Activated naive CD4-positive, alpha-beta T cell (primary cell): ENCODE measurements at places on chromosomes 1 and 21.

GRCh38 chr1:53783056-53783455 is 44.1 kb upstream of the GLIS1 start:
- DNase-seq = no peak

- no peak for DNase-seq
Observed at GRCh38 chr1:223216531-223217205, 73.6 kb upstream of the TLR5 start.

DNA sequence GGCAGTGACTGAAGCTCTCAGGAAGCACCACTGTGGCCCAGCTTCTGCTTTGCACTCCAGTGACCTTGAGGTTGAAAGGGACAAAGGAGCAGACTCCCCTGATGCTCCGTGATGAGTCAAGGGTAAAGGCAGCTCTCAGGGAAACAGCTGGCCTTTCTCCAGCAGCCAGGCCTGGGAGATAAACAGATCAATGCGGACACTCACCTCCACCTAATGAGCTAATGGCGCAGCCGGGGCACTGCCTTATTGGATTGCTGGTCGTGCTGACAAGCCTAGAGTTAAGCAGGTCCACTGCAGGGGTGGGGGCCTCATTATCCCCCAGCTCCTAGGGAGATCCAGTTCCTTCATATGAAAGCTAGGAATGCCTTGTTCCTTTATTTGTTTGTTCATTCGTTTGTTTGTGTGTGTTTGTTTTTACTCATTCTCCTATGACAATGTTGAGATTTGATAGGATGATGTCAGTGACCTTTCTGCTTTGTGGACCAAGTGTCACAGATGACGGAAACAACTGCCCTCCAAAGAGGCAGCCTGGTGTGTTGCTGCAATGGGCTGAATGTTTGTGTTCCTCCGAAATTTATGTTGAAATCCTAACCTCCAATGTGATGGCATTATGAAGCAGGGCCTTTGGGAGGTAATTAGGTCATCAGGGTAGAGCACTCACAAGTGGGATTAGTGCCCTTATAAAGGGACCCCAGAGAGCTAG is 141.4 kb upstream of the BEND5 start:
- no peak for DNase-seq

DNA sequence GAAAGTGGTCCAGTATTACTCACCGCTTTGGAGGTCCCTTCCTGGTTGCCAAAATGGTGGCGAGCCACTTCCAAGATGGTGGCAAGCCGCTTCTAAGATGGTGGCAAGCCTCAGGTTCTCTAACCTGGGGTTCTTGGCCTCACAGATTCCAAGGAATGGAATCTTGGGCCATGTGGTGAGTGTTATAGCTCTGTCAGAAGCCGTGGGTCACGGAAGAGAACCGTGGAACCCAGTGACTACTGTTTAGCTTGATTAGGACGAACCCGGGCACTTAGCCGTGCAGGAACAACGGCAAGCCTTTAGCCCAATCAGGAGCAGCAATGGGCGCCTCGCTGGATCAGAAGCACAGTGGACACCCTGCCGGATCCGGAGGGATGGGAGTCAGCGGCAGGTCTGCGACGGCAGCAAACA is 356.2 kb upstream of the TMPRSS15 start:
- DNase-seq = no peak

DNA sequence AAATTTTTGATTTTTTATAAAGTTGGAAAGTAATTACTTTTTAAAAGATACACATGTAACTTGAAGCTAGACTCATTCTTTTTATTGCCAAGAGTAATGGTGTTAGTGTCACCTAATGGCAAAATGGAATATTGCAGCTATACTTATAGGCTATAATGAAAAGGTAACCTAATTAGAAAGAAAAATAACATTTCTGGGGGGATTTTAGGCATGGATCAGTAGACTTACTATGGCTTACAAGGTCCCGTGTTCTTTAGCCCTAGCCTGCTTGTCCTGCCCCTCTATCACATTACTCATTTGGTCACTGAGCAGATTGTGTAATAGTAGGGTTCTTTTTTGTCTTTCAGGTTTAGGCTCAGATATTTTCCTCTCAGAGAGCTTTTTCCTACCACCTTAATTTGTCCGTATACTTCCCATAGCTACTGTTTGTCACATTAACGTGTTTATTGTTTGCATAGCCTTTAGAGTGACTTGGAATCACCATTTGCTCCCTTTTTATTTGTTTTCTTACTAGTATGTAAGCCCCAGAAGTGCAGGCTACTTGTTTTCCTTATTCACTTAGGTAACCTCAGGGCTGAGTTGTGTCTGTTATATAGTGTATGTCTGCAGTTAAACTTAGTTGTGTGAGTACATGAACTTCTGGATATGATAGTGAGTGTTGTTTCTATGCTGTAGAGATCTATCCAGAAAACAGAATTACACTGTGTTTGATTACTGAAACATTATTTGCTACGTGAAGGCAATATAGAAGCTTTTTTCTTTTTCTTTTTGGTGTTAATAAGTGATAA is 58.7 kb downstream of the RABGAP1L start:
- no peak for DNase-seq

GRCh38 chr1:87024936-87025540 is 110.6 kb downstream of the HS2ST1 start:
- DNase-seq = no peak

- no peak for DNase-seq
Observed at GRCh38 chr1:235852887-235853286, 13.8 kb downstream of the LYST start.
